ENCODE measurements at places on chromosomes 6 and 20.

GRCh38 chr6:75488033-75488432 is 5.6 kb downstream of the FILIP1 start:
- no peak for DNase-seq

GRCh38 chr6:159101656-159102055 is 56.9 kb upstream of the TAGAP start:
- no peak for DNase-seq

- DNase-seq = no peak
These were observed 54.3 kb downstream of the ANKRD60 start for GRCh38 chr20:58173930-58174707.

DNA sequence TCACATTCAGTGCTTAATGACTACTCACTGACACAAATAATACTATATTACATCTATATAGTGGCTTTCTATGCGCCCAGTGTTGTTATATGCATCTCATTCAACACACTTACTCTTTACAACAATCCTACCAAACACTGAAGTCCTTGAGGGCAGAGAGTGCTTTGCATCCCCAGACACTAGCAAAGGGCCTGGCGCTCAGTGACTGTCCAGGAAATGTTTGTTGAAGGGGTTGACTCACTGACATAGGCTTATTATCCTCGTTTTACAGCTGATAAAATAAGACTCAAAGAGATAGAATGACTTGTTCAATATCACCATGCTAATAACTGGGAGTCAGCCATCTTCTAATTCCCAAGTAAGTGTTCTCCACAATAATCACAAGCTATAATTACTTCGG is 163.3 kb downstream of the ARHGAP18 start:
- DNase-seq = no peak

DNA sequence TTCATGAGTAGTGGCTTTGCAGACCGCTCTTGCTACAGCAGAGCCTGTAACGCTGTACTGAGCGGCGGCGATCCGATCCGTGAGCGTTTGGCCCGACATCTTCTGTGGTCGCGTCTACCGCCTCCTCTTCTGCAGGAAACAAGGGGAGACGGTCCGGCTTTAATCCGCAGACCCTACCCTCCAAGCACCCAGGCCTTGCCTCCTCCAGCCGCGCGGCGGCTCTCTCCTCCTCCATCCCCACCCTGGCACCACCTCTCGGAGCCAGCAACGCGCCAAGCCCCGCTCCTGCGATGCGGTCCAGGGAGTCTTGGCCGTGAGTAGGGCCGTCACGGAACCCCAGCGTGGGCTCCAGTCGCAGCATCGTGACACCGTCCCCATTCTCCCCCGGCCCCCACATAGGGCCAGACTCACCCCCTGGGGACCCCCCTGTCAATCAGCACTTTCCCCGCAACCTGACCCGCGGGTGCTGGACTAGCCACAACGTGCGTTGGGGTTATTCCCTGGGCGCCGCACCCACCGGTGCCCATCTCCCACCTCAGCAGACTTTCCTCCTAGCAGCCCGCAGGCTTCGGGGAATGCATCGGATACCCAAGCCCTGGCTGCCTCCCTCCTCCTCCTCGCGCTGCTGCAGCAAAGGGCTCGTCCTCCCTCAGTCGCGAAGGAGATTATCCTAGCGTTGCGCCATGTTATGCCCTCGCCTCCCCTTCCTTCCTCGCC is 914 bp downstream of the SNAP91 start:
- no peak for DNase-seq

GRCh38 chr6:90039911-90040310 is 145.6 kb downstream of the GJA10 start:
- DNase-seq = no peak

DNA sequence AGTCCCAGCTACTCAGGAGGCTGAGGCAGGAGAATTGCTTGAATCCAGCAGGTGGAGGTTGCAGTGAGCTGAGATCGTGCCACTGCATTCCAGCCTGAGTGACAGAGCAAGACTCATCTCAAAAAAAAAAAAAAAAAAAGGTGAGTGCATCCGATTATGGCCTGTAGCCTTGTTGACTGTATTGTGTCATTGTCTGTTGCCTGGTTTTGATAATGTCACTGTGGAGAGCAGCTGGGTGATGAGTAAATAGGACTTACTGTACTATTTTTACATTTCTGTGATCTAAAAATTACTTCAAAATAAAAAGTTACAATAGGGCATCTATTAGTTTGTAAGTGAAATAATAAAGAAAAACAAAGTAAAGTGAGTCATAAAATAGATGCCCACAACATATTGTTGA is 134.1 kb upstream of the SALL4 start:
- DNase-seq = no peak

DNA sequence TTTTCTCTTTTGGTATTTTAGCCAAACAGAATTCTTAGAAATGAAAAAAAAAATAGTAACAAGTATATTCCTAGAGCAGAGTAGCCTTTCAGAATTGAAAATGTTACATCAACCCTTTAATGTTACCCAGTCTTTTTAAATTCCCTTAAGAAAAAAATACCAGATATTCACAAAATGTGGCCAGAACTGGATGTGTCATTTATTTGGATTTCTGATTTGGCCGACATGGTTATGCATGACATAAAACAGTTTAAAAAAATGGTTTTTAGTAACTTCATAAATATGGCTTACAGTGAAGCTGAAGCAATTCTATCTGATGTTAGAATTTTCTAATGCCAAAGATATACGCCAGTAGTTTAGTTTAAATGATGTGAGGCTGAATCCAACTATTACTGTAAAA is 112.0 kb downstream of the ATXN1 start:
- DNase-seq = no peak

DNA sequence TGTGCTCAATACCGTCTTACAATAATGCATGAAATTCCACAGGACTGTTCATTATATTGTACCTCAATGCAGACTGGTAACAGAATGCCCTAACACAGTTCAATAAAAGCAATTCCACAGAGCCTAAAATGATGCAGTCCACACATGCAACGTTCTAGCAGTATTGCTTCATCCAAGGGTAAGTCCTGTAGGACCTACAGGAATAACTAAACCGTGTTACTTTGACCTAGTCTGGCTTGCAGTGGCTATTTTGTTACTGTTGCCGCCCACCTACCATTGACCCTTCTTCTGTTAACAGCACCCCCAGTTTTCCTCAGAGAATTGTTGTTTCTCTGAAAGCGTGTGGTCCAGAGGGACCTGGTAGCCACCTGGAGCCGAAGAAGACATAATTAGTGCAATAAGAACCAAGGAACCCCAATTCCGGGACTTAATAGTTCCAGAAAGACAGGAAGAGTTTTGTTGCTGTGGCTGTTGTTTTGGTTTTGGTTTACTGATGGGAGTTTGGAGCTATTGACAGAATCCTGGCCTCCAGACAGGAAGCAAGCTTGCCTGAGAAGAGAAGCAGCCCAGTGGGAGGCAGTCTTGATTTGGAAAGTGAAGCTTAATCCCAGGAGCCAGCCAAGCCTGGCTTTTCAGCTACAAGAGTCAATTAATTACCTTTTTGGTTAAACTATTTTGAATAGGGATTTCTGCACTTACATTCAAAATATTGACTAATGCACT is 91.3 kb downstream of the FRK start:
- peak; percentile 28 for DNase-seq

GRCh38 chr6:151098166-151098565 is 141.6 kb upstream of the AKAP12 start:
- DNase-seq = no peak

GRCh38 chr6:139650941-139651340 is 276.5 kb upstream of the CITED2 start:
- no peak for DNase-seq
